Lower leg skin (tissue), 4 donors: ENCODE measurements at places on chromosomes 11 and 22.
A peak's percentile ranks its signal among the peaks of the same experiment; 100 is the strongest.

DNA sequence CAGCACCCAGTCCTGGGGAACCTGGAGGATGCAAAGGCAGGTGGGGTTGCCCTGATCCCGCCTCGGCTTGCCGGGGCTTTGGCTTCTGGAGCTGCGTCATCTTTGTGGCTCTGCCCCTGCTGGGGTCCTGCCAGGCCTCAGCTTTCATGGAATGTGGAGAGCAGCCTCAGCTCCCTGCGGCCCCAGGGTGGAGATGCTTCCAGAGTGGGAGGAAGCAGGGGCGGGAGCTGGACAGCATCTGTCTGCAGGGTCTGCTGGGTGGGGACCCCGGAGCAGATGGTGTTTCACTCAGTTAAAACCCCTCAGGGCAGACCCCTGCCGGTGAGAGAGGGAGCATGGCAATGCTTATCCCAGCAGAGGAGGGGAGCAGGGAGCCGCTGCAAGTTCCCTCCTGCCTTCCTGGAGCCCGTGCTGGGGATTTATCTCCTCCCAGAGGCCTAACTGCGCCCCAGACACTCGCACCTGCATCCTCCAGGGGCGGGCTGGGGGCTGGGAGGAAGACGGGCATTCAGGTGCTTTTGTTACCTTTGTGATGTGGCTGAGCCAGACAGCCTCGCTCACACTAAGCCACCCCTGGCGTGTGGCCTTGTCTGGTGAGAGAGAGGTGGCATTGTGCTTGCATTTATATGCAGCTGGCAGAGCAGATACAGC, 15.7 kb downstream of the GRIK4 start:
- no peak for DNase-seq

GRCh38 chr22:30252411-30253204, 6.0 kb upstream of the LIF start:
- DNase-seq, result peak; percentile 86

DNA sequence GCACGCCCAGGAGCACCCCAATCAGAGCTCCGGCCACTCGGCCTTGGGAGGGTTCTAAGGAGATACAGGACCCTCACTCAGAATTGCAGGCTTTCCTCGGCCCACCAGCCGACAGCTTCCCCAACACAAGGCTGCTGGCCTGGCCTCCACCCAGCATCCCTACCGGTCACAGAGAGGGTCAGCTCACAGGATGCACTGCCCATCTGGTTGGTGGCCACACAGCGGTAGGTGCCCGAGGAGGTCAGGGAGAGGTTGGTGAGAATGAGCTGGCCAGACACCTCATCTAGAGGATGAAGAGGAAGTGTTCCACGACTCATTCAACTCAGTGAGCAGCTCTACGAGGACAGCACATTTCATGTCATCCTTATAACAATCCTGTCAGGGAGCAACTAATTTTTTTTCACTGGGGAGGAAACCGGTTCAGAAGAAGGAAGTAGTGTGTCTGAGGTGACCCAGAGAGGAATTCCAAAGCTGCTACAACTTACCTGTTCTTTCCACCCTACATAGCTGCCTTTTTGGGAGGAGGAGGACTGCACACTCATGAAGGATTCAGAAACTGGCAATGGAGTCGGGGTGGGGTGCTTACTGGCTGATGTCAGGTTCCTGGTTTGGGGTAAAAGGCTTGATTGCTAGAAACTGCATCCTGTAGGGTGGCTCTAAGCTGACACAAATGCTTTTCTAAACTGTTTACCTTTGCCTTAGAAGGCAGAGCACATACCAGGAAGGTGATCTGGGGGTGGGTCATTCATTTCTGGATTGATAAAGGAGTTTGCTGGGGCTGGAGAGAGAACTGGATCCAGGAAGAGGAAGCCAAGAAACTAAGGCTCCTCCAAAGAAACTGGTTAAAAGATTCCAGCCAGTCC, 3.3 kb downstream of the VSIG2 start:
- no peak for DNase-seq

GRCh38 chr11:93736129-93736528, 5.2 kb downstream of the TAF1D start:
- no peak for DNase-seq

DNA sequence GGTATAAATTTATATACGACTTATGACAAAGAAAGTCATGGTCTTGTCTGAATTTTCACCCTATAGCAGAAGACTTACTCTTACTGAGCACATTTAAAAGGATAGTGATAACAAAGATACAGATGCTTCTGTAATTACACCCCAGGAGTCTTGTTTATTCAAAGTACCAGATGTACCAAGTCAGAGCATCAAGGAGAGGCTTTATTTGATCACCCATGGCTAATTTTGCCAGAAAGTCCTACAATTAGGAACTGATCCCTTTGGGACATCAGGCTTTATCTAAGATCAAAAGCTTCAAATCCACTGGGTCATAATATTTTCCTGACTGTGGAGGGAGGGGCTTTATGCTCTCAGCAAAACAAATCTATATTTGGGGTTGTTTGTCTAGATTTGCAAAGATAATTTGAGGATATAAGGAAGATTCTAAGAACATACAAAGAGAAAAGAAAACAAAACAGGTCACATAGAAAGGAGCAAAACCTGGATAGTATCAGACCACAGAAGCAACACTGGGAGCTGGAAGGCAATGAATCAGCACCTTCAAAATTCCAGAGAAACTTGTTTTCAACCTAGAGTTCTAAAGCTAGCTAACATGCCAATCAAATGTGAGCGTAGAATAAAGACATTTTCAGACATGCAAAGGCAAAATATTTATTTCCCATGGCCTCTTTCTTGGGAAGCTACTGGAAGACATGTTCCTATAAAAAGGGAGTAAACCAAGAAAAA, 124.8 kb upstream of the CSNK2A3 start:
- no peak for DNase-seq

DNA sequence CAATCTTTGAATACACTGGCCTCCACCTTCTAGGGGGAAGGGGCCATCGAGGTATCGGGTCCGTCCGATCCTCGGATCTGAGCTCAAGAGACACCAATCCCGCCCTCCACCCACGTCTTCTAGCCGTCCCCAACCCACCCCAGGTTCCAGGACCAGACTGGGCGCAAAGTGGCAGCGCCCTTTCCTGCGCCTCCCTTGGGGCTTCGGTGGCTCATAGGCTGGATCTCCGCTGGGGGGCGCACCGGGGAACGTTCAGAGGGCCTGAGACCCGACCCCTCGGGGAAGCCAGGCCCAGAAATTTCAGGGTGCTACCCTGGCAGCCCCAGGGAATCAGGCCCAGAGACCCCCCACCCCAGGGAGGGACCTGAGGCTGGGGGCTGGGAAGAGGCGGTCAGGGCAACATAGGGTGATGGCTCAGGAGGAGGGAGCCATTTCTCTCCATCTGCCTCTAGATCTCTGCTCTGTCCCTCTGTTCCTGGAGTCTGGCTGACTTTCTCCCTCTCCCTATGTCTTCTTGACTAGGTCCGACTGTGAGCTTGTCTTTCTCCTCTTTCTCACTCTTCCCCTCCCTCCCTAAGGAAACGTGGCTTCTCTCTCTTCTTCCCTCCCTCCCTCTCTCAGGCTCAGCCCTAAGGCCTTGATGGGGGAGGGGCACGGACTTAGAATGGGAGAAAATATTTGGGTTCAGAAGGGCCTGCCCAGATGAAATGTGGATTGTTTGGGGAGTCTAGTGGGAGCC, 1.1 kb downstream of the CREB3L1 start:
- DNase-seq, result no peak

GRCh38 chr22:32317524-32317923, 40.1 kb upstream of the RFPL3 start:
- DNase-seq, result no peak

DNA sequence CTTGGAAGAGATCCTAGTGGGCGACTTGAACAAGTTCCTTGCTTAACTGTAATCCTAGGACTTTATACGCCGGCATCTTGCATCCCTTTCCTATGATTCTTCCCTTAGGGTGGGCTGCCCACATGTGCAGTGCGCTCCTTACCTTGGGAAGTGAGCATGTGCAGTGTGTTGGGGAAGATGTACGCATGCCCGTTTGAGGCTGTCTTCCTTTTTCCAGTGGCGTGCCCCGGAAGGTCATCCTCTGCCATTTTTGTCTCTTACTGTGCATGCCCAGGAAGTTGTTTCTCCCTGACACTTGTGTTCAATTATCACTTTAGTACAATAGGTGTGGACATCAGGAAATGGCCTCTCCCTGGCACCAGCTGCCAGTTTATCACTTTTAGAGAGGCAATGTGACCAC, 936.5 kb downstream of the TBC1D22A start:
- DNase-seq, result no peak

DNA sequence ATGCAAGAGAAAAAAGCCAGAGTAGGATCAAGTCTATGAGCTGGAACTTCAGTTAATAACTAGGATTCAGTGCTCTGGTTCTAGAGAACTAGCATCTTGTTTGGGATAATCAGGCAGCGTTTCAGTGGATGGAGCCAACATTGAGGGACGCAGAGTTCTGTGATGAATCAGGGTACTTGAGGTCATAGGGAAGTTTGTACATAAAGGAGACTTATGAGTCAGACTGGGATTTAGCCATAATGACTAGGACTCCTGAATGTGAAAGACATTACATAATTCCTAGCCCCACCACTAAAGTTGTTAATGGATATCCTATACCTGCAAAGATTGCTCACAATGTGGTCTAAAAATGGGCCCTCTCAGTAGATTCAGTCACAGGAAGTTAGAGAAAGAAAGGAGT, 6.8 kb downstream of the SLN start:
- DNase-seq, result peak; percentile 36

DNA sequence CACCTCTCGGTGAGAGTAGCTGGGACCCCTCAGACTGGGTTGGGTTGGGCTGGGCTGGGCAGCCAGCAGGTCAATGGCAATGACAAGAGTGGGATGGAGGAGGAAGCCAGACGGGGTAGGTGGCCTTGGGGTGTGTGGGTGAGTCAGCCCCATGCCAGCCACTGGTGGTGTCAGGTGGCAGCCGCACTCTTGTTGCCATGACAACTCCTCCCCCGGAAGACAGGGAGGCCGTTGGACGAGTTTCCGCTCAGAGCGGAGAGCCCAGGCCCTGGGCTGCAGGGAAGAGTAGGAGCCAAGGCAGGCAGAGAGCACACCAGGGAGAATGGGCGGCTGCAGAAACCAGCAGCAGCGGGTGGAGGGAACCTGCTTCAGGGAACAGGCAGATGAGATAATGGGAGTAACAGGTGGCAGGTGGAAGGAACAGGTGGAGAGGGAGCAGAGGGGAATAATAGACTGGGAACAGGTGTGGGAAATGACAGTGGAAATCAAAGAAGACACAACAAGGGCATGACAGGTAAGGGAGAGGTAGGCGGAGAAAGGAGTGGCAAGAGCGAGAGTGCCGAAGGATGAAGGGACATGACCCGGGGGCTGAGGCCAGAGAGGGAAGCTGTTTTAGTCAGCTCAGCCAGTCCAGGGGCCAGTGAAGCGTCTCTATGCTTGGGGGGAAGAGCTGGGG, 8.7 kb downstream of the SPTBN2 start:
- no peak for DNase-seq

DNA sequence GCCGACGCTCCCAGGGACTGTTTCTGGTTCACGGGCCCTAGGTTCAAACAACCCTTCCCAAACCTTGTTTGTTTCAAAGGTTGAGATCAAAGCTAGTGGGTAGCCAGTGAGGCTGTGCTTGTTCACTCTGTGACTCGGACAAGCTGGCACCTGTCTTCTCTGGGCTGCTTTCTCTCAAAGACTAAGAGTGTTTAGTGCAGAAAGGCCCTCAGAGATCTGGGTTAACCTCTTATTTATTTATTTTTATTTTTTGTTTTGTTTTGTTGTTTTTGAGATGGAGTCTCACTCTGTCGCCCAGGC, 13.0 kb upstream of the MALAT1 start:
- DNase-seq, result no peak

DNA sequence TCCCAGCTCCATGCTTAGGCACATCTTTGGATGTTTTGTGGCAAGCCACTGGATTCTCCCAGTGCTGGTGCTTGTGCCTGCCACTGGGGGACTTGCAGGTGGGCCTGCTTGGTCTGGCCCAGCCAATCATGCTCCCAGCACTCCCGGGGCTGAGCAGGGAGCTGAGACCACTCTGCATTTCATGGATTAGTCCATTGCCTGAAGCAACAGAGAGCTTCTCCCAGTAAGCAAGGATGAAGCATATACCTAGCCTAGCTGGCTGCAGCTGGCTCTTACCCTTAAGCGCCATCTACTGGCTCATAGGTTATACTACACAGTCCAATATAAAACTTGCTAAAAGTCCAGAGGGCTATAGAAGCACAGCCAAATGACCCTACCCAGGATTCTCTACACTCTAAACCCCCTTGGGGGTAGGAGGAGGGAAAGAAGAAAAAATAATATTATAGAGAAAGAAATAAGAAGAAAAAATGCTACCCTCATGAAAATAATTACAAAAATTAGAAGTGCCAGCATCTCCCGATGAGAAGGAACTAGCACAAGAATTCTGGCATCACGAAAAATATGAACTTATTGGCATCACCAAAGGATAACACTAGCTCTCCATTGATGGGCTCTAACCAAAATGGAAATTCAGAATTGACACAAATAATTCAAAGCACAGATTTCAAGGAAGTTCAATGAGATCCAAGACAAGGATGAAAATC, 275.3 kb downstream of the C11orf87 start:
- DNase-seq, result no peak

- no peak for DNase-seq
Observed at GRCh38 chr11:8784954-8785353, 102.4 kb downstream of the RPL27A start.

GRCh38 chr11:60170566-60170965, 12.3 kb downstream of the MS4A6A start:
- DNase-seq, result no peak

GRCh38 chr22:41085842-41086241, 6.5 kb upstream of the EP300 start:
- no peak for DNase-seq

- no peak for DNase-seq
Observed at GRCh38 chr11:34667810-34668582, 47.1 kb downstream of the EHF start.

GRCh38 chr11:95268391-95268790, 37.4 kb upstream of the SESN3 start:
- no peak for DNase-seq

GRCh38 chr22:49247194-49247924, 580.3 kb downstream of the BRD1 start:
- no peak for DNase-seq

DNA sequence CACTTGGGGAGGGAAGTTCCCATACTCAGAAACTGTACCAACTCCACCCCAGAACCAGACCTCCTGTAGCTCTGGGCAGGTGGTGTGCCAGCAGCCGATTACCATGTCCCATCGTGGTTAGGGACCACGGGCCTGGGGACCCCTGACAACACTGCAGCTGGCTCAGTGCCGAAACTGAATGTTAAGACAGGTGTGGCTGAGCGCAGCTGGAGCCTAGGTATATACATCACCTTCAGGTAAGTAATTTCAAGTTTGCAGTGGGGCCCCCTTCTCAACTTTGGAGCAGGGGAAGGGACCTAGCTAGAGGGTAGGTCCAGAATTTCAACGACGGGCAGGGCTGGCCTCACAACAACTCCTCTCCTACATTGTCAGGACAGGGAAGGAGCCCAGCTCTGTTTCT, 20.7 kb upstream of the PISD start:
- DNase-seq, result no peak
